ENCODE measurements at places on chromosomes 5 and 9.
A peak's percentile ranks its signal among the peaks of the same experiment; 100 is the strongest.

GRCh38 chr9:1071730-1072129, 21.6 kb downstream of the DMRT2 start:
- peak; percentile 76 for DNase-seq

DNA sequence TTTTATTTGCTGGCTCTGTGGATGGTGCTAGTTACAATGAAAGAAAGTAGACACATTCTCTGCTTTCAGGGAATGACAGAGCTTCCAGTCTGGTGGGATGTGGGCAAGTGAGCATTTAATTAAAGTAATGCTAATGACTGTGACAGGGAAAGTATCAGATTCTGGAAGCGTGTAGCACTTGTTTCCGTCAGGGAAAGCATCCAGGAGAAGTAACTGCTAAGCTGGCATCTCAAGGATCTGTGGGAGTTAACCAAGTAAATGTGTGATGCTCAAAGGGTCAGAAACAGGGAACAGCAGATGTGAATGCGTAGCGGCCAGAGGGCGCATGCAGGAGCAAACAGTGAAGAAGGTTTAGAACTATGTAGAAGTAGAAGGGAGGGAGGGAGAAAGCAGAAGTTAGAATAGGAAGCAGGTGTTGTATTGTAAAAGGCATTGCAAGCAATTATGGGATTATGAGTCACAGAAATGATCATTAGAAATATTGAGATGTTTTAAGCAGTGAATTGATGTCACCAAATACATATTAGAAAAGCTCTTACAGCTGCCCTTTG, 12.2 kb downstream of the KLHL9 start:
- no peak for DNase-seq

GRCh38 chr5:98504505-98504904, 269.0 kb upstream of the RGMB start:
- no peak for DNase-seq

DNA sequence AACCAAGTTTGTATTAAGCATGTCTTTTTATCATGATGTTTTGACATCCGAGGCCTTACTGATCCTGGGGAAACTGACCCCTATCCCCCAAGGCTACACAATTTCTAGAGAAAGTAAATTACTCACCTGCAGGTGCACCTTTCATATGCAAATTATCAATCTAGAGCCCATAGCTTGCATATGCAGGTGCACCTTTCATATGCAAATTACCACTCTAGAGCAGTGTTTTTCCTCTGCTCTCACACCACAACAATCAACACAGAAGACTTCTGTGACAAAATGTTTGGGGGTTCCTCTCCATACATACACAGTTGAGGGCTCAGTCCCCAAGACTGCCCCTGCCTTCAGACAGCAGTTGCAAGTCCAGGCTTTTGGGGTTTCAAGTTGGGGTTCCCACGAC, 203.7 kb upstream of the RORB start:
- no peak for DNase-seq

DNA sequence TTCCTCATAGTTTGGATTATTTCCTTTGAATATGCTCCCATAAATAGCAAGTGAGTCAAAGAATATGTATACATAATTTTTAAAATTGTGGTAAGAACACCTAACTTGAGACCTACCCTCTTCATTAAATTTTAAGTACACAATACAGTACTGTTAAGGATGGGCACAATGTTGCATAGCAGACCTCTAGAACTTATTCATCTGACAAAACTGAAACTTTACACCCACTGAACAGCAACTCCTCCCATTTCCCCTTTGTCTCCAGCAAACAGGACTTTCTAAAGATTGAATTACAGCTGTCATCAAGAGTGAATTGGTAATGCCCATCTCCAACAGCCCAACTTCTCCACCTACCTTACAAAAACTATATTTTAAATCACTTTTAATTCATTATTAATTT, 388.9 kb downstream of the HTR1A start:
- no peak for DNase-seq

- no peak for DNase-seq
Observed at GRCh38 chr9:84761137-84761808, 91.7 kb downstream of the NTRK2 start.

DNA sequence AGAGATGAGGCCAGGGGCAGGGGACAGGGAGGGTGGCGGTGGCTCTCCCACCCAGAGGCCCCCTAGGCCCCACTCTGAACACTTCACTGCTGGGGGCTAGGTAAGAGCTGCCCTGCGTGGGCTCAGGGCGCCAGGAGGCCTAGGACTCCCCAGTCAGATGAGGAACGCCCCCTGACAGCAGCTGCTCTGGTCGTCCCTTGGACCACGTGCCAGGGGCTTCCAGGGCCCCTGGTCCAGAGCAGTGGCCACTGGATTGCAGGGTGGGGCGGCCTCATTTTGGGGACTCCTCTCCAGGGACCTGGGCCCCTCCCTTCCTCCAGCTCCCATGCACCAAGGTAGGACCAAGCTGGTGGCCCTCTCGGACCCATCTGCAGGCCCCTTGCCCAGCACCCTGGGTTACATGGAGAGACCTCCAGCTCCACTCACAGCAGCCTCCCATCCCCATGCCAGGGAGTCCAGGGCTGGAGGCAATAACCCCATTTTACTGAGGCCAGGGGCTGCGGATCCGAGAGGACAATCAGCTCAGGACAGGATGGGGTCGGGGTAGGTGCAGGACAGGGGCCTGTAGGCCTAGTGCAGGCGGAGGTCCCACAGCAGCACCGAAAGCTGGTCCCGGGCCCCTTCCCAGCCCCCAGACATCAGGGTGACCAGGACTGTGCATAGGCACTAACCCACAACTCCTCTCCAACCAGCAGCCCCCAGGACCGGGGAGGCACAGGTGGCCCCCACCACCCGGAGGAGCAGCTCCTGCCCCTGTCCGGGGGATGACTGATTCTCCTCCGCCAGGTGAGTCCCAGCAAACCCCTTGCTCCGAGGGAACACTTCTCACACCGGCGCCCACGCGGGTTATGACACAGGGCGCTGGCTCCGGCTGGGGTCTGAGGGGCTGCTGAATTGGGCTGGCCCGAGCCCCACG, 1.5 kb downstream of the EGFL7 start:
- no peak for DNase-seq

DNA sequence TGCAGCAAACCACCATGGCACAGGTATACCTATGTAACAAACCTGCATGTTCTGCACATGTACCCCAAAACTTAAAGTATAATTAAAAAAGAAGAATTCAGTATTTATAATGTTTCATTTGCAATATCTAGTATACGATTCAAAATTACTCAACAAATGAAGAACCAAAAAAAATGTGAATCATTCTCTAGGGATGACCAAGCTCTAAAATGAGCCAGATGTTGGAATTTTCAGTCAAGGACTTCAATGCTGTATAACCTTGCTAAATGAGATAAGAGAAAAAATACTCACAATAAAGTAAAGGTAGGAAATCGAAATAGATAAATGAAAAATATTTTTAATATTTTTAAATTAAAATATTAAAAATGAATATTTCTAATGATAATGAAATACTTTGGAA, 108.7 kb upstream of the ADRA1B start:
- no peak for DNase-seq

GRCh38 chr9:137128158-137128861, 10.6 kb upstream of the GRIN1 start:
- DNase-seq = no peak

DNA sequence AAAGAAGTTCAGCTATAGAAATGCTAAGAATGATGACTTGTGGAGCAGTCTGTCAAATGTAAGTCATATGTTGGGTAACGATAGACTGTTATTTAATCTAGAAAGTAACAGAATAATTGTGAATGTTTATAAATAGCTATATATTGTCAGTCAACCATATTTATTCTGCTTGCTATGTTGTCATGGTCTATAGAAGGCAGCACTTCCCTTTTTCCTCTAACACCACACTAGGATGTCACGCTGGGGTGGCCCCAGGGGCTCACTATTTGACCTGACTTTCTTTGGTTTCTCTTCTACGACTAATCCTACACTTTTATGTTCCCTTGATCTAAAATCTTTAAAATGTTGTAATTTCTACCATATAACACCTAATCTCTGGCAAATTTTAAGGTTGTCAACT, 20.5 kb downstream of the ERAP2 start:
- no peak for DNase-seq

- DNase-seq = no peak
Observed at GRCh38 chr5:38029397-38030065, 189.7 kb upstream of the GDNF start.

DNA sequence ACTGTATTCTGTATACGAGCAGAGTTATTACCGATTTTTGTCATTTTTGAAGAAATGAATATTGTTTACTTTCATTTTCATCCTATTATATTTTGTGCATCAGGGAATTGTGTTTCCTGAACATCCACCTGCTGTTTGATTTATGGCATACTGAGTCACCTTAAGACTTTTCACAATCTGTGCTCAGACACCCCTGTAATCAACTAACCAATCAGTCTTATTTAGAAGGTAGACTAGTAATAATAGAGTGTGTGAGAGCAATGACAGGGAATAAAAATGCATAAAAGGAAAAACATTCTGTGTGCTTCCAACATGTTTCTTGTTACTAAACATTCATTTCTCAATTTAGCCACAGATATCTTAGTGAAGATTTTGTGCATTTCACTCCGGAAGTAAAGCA, 1413.6 kb upstream of the ACO1 start:
- DNase-seq = no peak

GRCh38 chr9:6910497-6910896, 152.7 kb downstream of the KDM4C start:
- no peak for DNase-seq

Measured in NCI-H345 (cell line).